Cerebellum (tissue), 4 donors: ENCODE measurements at places on chromosomes 1 and 21. TPM values are rescaled to one million over a fixed set of nuclear protein-coding genes. Genes with fewer than 3 reads are reported as not detected.

Gene INAVA
- total RNA-seq: 2.2 TPM

Gene CYP4Z1
- 1.4 TPM for total RNA-seq

DNA sequence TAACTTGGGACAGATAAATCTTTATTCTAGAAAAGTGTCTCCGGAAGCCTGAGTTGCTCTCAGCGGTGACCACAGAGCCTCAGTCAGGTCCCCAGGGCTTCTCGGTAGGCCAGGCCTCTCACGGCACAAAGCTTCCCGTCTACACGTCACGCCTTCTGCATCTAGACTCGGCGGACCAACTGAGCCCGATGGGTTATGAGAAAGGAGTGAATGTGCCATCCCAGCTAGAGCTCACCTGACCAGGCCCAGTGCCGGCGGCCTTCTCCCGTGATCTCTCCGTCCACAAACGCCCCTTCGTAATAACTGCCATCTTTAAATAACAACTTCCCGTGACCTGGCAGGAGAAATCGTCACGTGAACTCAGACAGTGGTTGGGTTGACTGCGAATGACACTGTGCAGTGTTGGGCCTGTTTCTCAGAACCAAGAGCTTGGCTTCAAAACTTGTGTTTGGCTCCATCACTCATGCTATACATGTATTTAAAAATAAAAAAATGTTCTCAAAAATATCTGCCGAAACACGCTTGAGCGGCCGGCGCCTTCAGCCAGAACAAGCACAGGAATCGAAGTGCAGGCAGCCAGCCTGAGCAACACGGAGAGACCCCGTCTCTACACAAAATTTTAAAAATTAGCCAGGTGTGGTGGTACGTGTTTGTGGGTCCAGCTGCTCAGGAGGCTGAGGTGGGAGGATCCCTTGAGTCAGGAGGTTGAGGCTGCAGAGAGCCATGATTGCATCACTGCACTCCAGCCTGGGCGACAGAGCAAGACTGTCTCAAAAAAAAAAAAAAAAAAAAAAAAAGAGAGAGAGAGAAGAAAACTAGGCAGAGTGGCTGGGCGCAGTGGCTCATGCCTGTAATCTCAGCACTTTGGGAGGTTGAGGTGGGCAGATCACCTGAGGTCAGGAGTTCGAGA is 3.1 kb downstream of the MORN1 start:
- DNase-seq: no peak

DNA sequence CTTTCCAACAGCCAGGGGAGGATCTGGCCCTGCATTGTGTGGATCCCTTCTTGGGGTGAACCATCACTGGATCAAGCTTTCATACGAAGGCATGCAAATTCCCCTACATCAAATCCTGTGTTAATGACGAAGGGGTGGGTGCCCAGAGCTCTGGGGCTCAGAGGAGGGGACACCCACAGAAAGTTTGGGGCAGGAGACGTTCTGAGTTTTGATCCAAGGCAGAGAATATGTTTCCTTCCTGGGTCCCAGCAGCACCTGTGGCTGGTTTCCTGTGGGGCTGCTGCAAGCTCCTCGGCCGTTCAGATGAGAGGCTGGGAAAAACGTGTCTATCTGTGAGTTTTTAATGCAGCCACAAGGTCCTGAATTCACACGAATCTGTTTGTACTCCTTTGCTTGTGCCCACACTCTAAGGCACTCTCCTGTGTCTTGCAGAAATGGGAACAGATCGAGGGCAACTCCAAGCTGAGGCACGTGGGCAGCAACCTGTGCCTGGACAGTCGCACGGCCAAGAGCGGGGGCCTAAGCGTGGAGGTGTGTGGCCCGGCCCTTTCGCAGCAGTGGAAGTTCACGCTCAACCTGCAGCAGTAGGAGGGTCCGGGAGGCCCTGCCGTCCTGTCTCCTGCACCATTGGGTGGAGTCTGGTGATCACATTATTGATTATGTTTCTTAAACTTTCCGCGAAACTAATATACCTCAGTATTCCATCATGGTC is 147.1 kb downstream of the PGBD5 start:
- DNase-seq: no peak

GRCh38 chr1:161013488-161014230 is 7.3 kb downstream of the F11R start:
- no peak for DNase-seq

GRCh38 chr1:87790756-87791155 is 462.1 kb downstream of the LMO4 start:
- DNase-seq: no peak

- no peak for DNase-seq
Measured at GRCh38 chr1:32830092-32830852, 12.8 kb downstream of the S100PBP start.

DNA sequence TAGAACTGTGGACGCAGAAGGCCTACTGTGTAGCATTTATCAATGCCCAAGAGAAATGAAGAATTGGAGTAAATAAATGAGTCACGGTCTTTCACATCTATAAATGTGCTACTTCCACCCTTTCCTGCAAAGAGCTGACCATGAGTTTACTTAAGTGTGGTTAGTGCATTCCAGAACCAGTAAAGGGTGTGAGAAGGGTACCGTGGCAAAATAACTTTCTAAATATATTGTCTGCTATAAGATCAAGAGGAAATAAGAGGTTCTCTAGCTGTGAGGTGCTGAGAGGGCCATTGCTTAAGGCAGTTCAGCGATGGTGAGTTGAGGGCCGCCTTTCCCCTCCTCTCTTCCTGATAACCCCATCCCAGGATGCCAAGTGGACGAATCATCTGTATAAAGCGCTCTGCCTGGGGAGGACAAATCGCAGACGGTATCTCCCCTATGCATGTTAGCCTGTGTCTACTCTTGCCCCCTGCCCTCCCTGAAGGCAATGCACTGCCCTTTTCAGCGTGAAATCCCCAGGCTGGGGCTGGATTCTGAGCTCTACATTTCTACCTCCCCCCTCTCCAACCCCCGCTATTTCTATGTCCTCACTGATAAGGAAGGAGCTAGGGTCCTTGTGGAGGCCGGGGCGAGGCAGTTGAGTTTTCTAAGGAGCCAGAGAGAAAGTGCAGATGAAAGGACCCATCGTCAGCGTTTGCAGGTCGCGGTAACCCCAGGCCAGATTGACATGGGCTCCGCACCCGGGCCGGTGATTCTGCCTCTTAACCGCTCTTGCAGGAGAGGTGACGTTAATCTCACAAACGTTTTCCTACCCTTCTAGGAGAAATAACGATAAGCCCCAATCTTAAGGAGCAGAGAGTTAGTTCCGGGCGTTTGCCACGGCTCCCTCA is 1.5 kb upstream of the NCAM2 start:
- DNase-seq: no peak

- no peak for DNase-seq
Measured at GRCh38 chr1:229509576-229509975, 1.4 kb upstream of the NUP133 start.

DNA sequence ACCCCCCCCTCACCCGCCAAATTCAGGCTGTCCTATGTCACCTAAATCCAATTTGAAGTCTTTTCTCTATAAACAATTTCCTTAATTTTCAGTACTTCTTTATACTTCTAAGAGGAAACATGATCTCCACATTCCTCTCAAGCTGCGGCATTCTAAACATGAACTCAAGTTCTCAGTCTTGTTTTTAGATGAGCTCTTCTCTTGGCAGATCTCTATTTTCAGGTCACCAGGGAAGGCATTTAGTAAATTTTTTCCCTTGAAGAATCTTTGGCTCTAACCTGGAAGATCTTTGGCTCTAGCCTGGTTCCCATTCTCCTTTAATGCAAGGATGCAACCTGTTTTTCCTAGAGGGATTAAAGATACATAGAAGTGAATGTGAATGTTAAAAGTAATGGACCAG is 193.4 kb downstream of the ATG4C start:
- DNase-seq: no peak

- no peak for DNase-seq
Measured at GRCh38 chr1:209900734-209901133, 37.3 kb upstream of the SYT14 start.
